ENCODE measurements at places on chromosomes 13 and 19.

DNA sequence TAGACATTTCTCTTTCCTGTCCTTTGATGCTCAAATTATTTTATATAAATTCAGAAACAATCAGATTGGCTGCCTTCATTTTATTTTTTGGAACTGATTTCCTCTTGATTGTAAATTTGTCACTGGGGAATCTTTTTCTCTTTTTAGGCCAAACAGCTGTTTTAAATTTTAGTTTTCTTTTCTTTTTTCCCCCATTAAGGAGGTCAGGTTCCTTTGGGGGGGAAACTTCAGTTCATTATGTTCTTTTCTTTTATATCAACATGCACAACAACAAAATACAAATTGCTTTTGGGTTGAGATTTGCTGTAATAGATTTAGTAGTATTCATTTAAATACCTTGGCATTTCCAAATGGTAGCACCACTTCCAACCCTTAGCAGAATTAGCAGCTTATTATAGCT lies 264.8 kb upstream of the SPRY2 start:
- no peak for DNase-seq

DNA sequence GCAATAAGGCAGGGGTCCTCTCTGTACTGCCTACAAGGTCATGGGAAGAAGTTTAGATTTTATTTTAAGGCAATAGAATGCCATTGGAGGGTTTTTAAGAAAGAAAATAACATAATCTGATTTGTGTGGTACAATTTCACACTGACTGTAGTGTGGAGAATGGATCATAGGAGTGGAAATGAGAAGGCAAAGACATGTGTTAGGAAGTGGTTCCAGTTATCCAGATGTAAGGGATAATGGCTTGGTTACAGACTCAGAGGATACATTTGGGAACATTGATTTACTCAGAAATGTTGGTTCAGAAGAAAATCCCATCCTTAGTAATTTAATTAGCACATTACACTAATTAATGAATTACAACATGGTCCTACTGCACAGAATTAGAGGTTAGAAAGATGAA lies 788.2 kb downstream of the SLITRK5 start:
- DNase-seq = no peak

DNA sequence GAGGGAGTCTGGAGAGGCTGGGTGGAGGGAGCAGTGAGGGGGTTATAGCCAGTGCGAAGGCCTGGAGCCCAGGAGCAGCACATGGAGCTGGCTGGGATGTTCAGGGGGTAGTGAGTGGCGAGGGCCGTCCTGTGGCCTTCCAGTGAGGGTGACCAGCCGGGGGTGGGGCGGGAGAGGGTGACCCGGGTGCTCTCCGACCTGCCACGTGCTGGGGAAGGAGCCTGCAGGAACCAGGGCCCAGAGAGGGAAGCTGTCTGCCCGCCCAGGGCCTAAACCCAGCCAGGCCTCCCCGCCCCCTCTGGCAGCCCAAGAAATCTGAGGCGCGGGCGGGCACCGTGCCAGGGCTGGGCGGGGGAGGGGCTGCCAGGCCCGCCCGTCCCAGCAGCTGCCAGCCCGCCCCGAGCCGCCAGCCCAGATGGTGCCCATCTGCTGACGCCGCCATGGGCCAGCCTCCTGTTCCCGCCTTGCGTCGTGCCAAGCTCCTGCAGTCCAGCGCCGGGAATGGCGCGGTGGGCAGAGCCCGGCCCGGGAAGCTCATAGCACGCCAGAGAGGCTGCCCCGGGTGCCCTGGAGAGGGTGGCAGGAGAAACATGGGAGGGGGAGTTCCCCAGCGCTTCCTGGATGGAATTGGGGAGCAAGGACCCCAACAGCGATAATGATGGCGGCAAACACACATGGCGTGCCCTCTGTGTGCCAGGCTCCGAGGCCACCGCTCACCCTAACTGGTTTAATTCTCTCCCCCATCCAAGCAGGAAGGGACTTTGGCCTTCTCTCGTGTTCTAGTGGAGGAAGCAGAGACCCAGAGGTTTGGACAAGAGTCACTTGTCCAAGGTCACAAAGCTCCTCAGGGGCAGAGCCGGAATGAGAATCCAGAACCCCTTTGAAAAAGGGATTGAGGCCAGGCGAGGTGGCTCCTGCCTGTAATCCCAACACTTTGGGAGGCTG lies 21.5 kb downstream of the NFIC start:
- DNase-seq = no peak

DNA sequence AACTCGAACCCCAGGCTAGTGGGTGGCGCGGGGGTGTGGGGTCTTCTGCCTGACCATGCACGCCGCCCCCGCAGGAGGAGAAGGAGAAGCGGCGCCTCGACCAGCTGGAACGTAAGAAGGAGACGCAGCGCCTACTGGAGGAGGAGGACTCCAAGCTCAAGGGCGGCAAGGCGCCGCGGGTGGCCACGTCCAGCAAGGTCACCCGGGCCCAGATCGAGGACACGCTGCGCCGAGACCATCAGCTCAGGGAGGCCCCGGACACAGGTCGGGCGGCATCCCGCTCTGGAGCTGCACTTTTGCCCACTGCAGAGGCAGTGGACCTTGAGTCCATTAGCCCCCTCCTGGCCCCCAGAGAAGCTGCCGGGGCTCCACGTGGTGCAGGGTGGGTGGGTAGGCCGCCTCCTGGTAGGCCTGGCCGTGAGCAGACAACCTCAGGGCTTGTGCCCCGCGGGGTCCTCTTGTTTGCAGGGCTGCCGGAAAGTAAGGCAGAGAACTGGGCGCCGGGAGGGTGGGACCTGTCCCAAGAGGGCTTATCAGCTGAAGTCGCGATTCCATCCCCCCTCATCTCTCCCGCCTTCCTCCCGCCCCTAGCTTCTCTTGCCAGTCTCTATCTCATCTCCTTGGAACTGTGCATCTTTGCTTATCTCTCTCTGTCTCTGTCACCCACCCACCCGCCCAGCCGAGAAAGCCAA lies 9.9 kb downstream of the CCDC124 start:
- DNase-seq = no peak

DNA sequence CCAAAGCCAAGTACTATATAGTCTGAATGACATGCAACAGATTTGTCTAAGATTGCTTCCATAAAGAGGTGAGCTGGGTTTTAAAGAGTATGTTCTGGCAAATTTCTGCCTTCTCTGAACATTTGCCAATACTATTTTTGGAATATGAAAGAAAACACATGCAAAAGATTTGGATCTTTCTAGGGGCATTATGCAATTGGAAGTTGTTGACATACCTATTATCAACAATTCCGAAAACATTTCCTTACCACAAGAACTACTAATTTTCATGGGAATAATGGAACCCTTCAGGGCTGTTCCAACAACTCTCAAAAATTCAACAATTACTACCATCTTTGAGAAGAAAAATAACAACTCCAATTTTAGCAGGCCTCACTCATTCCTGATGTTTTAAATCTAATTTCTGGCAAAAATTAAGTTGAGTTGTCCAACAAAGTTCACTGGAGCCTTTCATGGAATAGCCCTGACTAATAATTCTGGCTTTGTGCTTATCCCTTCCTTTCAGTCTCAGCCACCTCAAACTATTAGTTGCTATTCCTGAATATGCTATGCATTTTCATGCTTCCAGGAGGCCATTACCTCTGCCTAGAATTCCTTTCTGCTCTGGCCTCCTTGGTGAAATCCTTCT lies 250.0 kb downstream of the RGCC start:
- no peak for DNase-seq

GRCh38 chr13:37491661-37492060 lies 106.9 kb downstream of the POSTN start:
- DNase-seq = no peak

GRCh38 chr13:43339805-43340550 lies 316.6 kb downstream of the DNAJC15 start:
- no peak for DNase-seq

DNA sequence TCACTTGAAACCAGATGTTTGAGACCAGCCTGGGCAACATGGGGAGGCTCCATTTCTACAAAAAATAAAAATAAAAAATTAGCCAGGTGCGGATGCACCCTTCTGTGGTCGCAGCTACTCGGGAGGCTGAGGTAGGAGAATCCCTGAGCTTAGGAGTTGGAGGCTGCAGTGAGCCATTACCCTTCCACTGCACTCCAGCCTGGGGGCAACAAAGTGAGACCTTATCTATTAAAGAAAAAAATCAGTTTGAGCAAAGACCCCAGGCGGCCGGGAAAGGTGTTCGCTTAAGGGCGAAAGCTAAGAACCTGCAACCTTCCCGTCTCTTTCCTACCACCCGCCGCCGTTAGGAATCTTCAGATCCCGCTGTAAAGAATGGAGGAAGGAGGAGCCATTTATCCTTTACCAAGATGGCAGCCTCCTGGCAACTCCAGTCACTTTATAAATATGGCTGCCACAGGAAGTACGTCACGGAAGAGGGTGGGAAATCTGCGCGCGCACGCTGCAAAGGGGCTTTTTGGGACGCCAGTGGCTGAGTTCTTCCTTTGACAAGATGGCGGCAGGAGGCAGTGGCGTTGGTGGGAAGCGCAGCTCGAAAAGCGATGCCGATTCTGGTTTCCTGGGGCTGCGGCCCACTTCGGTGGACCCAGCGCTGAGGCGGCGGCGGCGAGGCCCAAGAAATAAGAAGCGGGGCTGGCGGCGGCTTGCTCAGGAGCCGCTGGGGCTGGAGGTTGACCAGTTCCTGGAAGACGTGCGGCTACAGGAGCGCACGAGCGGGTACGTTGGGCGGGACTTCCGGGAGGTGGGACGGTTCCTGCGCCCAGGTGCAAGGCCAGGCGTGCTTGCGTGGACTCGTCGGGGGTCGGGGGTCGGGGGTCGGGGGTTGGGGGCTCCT lies at the start of gene NOP53:
NOP53 (plus strand) TSS at position 537 of the 892 bp plus-strand sequence; CDS start at position 551, 14 bp downstream.
- DNase-seq = no peak

- DNase-seq = no peak
These were observed 11.5 kb downstream of the SYT3 start for GRCh38 chr19:50628146-50628545.

- DNase-seq = no peak
These were observed 645 bp downstream of the UBL3 start for GRCh38 chr13:29849731-29850212.

- no peak for DNase-seq
These were observed 54.6 kb downstream of the TRPM4 start for GRCh38 chr19:49212016-49212701.

DNA sequence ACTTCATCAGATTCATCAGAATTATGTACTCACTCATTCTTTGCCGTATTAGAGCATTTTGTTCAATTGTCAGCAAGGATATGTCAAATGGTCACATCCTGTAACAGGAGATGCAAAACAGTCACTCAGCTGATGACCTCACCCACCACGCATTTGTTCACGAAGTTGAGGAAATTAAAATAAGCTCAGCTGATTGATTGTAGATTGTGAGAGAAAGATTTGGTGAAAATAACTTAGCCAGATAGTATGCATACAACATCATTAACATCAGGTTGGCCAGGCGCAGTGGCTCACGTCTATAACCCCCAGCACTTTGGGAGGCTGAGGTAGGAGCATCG lies 22.6 kb upstream of the CDC16 start:
- no peak for DNase-seq

GRCh38 chr13:81770868-81771505 lies 1430.1 kb upstream of the SPRY2 start:
- DNase-seq = no peak

GRCh38 chr19:11814700-11815035 lies 595 bp downstream of the ZNF440 start:
- DNase-seq = no peak

DNA sequence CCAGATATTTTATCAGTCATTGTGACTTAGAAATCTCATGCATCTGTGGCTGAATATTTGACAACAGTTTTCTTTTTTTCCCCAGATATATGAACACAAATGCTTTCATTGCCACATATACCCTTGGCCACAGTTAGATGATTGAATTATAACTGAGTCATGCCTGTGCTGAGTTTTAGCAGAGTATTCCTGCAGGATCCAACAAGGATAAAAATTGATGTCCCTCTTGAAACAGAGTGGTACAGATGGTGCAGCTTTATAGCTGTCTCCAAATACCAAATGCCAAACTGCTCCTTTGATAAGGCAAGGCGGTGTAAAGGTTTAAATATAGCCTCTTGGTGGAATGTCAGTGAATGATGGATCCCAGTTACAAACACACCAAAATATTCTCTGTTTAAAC lies 428.5 kb downstream of the GPC6 start:
- DNase-seq = no peak

DNA sequence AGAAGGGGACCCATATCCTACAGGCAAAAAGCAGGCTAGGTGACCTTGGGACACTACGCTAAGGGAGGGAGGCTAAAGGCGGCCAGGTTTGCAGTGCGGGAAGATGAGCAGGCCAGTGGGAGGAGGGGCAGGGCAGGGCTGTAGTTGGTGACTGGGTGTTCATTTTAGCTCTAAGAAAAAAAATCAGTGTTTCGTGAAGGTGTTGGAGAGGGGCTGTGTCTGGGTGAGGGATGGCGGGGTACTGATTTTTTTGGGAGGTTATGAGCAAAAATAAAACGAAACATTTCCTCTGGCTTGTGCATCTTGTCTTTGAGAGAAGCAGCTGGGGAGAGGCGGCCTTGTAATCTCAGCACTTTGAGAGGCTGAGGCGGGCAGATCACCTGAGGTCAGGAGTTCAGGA lies 4.3 kb upstream of the NUP62 start:
- DNase-seq = no peak

GRCh38 chr19:23095418-23095817 lies 21.4 kb upstream of the ZNF730 start:
- DNase-seq = no peak

DNA sequence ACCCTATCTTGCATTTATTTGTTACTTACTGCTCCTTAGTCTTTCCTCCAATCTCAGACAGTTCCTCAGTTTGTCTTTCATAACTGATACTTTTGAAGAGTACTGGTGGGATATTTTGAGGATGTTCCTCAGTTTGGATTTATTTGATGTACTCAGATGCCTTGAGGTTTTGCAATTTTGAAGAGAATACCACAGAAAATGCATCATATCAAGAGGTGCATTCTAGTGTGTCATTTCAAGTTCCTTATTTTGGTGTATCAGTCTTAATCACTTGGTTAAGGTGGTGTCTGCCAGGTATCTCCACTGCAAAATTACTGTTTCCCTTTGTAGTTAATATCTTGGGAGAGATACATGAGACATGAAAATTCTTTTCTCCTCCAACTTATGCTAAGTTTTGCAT lies 75.1 kb downstream of the URI1 start:
- DNase-seq = no peak

- no peak for DNase-seq
These were observed 116.6 kb upstream of the RNF113B start for GRCh38 chr13:98293570-98294142.

DNA sequence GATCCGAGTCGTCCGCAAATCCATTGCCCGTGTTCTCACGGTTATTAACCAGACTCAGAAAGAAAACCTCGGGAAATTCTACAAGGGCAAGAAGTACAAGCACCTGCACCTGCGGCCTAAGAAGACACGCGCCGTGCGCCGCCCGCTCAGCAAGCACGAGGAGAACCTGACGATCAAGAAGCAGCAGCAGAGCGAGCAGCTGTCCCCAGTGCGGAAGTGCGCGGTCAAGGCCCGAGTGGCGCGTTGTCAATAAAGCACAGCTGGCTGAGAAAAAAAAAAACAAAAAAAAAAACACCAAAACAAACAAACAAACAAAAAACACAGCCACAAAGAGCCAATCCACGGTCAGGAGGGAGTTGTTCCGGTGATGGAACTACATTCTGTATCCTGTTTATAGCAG lies 4.7 kb upstream of the GNA15 start:
- no peak for DNase-seq

Data from iPS DF 19.7 (cell line).